Ureter (tissue), 1 donor: ENCODE measurements at places on chromosomes 4 and X. TPM values are rescaled to one million over a fixed set of nuclear protein-coding genes. Genes with fewer than 3 reads are reported as not detected.

ZFP92 gene
- 1.1 TPM for total RNA-seq

SOWAHB gene
- total RNA-seq: 14.3 TPM

VBP1 gene
- 40.5 TPM for total RNA-seq

CT55 gene
- not detected for total RNA-seq

SPANXN4 gene
- total RNA-seq: not detected

SULT1B1 gene
- 1.1 TPM for total RNA-seq

SPANXB1 gene
- total RNA-seq: not detected
